ENCODE measurements at places on chromosomes 2 and 18. TPM values are rescaled to one million over a fixed set of nuclear protein-coding genes. Genes with fewer than 3 reads are reported as not detected.

The TUBA3E gene
- 0.10 TPM for total RNA-seq

The SPC25 gene
- total RNA-seq = 31.9 TPM

The NAGK gene
- total RNA-seq = 43.0 TPM

The GPR55 gene
- 0.87 TPM for total RNA-seq

The RAB6C gene
- total RNA-seq = not detected

The GPAT2 gene
- total RNA-seq = not detected

The BOK gene
- total RNA-seq = 1.2 TPM

The CHCHD5 gene
- total RNA-seq = 38.6 TPM

The CIB4 gene
- not detected for total RNA-seq

The MEP1B gene
- not detected for total RNA-seq

The KLHL30 gene
- not detected for total RNA-seq

The CYB5A gene
- 10.6 TPM for total RNA-seq

The MOGAT1 gene
- not detected for total RNA-seq

The TLX2 gene
- total RNA-seq = not detected

The SERPINB3 gene
- total RNA-seq = not detected

- no peak for DNase-seq
Measured at GRCh38 chr2:170737821-170738220, 22.7 kb downstream of the SP5 start.

- no peak for DNase-seq
Measured at GRCh38 chr2:130813722-130814121, 23.0 kb upstream of the ARHGEF4 start.

GRCh38 chr2:148900350-148900837, 25.4 kb downstream of the KIF5C start:
- no peak for DNase-seq

DNA sequence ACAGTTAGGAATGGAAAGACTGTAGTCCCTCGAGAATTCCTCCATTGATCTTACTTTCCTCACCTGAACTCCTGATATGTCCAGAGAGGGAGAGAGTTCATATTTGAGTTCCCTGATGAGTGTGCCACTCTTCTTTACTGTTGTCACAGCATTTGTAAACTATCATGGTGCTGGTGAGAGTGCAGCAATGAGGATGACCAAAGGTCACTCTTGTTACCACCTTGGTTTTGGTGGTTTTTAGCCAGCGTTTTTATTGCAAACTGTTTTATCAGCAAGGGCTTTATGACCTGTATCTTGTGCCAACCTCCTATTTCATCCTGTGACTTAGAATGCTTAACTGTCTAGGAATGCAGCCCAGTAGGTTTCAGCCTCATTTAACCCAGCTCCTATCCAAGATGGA, 1062.5 kb downstream of the BCL11A start:
- no peak for DNase-seq

DNA sequence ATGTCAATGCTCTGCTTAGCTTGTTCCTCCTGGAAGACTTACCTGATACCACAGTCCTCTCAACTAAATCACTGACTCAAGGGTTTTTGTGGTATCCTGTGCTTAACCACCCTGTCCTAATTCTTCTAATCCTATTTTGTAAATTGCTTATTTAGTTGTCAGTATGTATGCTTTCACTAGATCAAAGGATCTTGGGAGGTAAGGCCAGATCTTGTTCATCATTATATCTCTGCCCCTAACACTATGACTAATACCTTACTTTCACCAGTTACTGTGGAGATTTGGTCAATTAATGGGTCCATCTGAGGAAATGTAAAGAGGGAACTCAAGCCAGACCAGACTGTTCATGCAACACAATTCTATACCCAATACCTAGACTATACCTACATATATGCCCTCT, 203.2 kb downstream of the GULP1 start:
- DNase-seq = no peak

GRCh38 chr2:106277426-106277825, 83.3 kb upstream of the UXS1 start:
- no peak for DNase-seq

DNA sequence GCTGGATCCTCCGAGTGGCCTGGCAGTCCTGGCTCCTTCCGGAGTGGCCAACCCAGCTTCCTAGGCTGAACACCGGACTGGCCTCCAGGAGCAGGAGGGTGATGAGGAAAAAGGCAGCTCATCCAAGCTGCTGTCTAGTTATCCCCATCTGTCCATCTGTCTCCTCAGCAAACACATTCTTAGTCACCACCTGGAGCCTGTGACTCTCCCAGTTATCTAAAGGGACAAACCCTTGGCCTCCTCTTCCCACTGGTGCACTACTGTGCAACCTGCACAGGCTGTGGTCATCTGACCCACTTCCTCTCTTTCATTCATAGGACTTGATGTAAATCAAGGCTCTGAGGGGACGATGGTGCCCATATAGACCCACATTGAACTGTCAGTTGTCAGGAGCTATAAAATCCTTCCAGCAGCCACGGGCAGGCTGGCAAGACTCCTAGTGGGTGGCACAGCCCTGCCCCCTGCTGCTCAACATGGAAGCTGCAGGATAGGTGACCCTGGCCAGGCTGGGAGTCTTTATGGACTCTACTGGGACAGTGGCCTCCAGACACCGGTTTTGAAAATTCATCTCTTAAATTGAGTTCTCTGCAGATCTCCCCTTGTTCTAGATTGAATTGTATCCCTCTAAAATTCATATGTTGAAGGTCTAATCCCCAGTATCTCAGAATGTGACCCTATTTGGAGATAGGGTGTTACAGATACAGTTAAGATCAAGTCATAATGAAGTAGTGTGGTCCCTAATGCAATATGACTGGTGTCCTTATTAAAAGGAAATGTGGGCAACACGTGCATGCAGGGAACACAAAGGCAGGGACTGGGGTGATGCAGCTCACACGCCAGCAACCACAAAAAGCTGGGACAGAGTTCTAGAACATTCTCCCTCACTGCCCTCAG, 29.3 kb upstream of the DUSP2 start:
- DNase-seq = peak; percentile 64

DNA sequence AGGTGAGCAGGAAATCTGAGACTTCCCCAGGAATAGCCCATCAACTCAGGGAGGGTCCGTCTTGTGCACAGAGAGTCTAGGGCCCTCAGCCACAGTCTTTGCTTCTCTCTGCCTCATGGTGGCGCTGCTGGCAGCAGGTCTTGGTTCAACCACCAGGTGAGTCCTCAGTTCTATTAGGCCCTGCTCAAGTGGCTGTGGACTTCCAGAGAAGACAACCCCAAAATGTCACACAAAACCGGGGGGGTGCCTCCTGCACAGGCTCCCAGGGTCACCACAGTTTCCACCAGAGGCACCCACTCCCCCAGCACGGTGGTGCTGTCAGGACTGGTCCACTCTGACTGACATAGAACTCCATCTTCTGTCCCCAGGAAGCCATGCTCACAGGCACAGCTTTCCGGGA, 2.4 kb upstream of the CHRNG start:
- DNase-seq = no peak

GRCh38 chr2:212794471-212794870, 255.9 kb upstream of the ERBB4 start:
- no peak for DNase-seq

DNA sequence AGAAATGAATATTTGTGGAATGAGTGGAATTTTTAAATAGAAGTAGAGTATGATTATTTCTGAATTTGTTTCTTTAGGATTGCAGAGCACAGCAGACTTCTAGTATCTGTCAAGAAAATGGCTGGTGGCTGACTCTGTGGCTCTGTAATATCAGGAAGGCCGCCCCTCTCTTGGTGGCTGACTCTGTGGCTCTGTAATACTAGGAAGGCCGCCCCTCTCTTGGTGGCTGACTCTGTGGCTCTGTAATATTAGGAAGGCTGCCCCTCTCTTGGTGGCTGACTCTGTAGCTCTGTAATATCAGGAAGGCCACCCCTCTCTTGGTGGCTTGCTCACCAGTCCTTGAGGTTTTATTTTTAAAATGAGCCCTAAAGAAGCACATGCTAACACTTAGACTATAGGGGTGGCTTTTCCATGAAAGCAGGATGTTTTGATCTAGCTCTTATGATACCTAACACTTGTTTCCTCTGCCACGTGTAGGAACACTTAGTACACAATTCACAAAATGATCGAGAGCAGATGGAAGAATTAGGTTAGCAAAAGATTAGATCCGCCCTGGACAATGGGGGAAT, 85.1 kb upstream of the TTC39C start:
- DNase-seq = no peak

GRCh38 chr2:11993749-11994148, 247.3 kb downstream of the LPIN1 start:
- DNase-seq = no peak

- no peak for DNase-seq
Measured at GRCh38 chr2:225070811-225071210, 28.5 kb upstream of the DOCK10 start.

GRCh38 chr18:34809451-34810072, 99.5 kb downstream of the DTNA start:
- peak; percentile 34 for DNase-seq

DNA sequence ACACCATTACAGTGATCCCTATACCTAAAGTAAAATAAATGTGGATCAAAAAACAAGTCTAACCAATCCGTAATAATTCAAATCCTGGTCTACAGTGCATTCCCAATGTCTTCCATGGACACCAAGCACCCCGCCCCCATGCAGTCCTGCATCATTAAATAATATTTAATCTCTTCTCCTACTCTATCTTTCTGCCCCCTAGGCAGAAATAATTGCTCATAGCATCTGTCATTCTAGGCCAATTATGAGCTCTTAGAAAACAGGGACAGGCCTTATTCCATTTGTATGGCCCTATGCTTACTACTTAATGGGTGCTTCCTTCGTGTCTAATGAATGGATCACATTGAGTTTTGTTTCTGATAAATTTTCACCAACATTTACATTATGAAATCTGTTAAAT, 66.4 kb downstream of the PAX3 start:
- DNase-seq = no peak

DNA sequence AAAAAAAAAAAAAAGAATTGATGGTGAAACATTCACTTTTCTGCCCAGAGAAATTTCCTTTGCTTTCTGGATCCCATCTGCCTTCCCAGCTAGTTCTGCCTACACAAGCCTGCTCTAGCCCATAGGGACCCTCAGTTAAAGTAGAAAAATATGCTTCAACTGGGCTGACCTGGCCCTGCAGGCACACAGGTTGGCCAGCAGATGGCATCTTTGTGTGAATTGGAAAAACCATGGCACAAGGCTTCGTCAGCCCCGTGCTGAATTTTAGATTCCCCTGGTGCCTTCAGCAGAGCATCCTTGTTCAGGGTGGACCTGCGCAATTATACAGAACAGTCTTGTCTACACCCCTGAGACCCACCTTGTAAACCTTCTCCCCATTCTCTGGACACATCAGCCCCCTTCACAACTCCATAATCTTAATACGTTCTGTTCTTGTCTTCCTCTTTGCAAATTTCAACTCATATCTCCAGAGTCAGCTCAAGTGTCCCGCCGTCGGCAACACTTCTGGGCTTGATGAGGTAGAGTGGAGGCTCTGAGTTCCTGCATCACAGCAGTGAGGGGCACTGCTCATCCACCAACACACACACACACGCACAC, 114.5 kb downstream of the INSIG2 start:
- peak; percentile 58 for DNase-seq

DNA sequence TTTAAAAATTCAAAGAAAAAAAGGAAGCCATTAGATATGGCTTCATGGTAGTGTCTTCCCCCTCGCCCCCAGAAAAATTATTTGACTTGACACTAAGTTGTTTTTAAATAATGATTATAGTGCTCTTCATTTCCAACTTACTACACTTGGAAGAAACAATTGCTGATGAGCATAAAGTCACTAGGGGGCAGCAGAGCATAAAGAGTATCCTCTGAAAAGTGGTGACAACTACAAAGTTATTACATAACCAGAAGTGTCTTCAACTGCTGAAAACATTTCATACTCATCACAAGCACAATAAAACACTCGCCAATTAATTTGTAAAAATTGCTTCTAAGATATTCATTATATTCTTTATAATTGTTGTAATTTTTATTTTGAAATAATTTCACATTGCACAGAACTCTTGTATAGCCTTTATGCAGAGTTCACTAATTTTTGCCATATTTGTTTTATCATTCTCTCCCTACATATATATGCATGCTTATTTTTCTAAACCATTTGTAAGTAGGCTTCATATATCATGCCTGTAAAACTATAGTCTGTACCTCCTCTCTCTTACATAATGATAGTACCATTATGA, 54.9 kb downstream of the EXOC6B start:
- peak; percentile 61 for DNase-seq

DNA sequence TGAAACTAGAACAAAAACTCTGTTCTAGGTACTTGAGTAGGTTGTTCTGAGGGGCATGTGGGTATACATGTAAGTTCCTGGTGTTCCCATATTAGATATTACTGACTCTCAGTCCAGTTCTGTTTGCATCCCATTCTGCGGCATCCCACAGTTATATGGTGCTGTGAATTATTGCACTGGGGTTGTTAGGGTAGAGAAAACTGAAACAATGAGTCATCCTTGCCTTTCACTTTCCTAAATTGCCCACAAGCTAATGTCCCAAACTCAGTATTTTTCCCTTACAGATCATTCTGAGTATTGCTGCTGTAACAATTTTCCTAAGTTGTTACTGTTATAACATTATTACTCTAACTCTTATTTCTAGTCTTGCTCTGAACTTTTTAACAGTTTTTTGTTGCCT, 3.0 kb downstream of the WDR75 start:
- no peak for DNase-seq

- DNase-seq = peak; percentile 4
Measured at GRCh38 chr2:182715121-182715891, 751 bp upstream of the DNAJC10 start.

DNA sequence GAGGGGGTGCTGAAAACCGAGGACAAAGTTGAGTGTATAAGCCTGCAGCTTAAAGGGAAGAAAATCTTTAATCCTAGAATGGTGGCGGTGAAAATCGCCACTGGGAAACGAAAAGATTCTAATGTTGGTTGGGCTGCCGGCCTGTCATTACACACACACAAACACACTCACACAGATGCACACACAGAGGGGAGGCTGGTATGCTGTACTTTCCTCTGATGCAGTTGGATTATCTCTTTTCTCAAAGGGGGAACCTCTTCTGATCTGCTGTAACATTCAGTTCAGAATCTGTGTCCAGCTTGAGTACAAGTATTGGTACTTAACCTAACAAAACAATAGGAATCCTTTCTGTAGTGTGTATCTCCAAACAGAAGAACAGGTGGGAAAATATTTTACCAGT, 39.0 kb downstream of the ANXA4 start:
- no peak for DNase-seq

Data from H4 (cell line).